ENCODE measurements at places on chromosomes 7 and 10.

DNA sequence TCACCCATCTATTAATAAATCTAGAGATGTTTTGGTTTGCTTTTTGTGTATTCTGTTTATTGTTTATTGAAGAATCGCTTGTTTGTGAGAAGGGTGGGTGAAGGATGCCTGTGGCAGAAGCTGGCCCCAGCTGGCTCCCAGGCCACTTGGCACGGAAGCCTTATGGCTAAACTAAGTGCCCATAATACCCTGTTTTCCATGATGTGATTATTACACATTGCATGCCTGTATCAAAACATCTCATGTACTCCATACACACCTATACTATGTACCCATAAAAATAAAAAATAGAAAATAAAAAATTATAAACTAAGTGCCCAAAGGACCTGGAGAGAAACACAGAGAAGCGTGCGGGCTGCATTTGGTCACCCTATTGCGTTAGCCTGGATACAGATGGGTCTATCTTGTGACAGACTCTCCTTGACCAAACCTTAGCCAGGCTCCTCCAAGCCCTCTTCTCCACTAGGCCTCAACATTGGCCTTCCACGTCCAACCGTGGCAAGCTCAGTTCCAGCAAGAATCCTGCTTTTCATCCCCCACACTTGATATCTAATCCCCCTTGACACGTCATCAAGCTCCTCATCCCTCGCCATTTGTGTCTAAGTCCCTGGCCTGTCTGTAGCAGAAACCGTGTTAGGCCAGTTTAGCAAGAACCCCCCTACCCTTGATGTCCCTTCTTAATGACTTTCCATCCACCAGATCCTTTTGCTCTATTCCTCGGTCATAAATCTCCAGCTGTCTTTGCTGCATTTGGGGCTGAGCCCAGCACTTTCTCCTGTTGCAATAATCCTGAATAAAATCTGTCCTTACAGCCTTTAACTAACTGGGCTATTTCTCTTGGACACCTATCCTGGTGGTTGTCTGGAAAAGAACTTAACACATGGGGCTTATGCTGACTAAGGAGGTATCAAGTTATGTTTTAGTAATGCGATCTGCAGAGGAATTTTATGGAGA lies 245.2 kb downstream of the TNS3 start:
- no peak for DNase-seq

DNA sequence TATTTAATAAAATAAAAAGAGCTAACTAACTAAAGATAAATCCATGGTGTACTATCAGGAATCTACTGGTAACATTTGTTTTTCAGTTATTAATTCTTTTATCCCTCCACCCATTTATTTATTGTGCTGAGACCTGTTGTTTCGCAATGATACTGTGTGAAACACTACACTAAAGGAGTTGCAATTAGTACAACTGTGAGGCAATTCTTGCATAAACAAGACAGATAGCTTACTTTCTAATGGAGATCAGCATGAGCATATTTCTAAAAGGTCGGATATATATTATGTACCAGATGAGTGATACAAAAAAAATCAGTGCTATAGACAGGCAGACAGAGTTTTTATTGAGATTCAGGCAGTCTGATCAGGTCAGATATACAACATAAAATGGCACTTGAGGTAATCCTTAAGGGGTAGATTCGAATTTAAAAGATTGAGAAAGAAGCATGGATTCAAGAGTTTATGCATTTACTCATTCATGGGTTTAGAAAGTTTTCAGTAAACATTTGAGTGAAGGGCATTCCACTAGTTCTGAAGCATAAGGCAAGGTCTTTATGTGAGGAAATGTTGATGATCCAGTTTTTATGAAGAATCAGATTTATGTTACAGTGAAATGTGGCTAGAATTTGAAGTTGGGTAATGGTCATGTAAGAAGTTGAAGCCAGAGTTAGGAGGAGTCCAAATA lies 147.6 kb downstream of the POLR1F start:
- no peak for DNase-seq

DNA sequence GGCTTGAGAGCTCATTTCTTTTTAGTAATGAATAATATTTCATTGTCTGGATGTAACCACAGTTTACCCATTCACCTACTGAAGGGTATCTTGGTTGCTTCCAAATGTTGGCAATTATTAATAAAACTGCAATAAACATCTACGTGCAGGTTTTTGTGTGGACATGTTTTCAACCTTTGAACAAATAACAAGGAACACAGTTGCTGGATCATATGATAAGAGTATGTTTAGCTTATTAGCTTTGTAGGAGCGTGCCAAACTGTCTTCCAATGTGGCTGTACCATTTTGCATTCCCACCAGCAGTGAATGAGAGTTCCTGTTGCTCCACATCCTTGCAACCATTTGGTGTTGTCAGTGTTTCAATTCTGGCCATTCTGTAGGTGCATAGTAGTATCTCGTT lies 49.0 kb downstream of the CSGALNACT2 start:
- DNase-seq: no peak

GRCh38 chr7:122881324-122881723 lies 4.9 kb downstream of the CADPS2 start:
- DNase-seq: no peak

DNA sequence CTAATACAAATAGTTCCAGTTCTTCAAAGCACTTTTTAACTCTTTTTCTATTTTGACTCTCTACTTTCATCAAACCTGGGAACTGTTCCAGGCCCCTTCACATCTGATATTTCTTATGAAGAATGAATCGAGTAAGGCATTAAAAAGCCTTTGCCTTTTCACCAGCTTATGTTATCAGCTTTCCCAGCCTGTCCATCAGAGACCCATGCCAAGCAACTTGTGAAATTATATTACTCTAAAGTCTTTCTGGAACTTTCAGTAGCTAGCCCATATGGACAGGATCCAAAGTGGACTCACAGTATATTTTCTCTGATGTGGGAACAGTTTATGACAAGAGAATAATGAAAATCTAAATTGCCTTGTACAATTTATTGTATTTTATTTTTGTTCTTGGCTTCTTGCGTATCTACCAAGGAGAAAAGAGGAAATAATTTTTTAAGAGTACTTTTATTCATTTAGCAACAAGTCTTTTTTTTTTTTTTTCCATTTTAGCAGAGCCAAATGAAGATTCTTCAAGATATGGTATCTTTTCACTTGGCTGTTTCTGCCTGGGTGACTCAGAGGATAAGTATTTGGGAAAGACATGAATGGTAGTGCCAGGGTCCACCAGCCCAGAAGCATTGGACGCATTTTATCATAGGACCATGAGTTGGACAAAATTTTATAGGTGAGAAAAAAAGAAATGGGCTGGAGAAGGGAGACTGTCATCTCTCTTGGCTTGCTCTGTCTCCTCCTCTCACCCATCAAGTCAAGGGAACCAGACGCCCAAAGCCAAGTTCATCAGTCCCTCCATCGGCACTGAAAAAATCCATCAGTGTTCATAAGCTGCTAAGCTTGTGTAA lies 195.8 kb upstream of the NEBL start:
- DNase-seq: no peak

GRCh38 chr10:61272781-61273180 lies 180.4 kb downstream of the TMEM26 start:
- DNase-seq: no peak

- DNase-seq: no peak
Measured at GRCh38 chr10:128721963-128722445, 595.8 kb upstream of the MKI67 start.

GRCh38 chr7:142770661-142771352 lies at the start of gene PRSS2:
Gene PRSS2 (plus strand): TSS chr7:142770970. CDS start chr7:142770983, 13 bp downstream.
- no peak for DNase-seq

GRCh38 chr10:4596951-4597350 lies 229.1 kb upstream of the AKR1E2 start:
- no peak for DNase-seq

- no peak for DNase-seq
Measured at GRCh38 chr7:23043441-23043840, 29.5 kb upstream of the HYCC1 start.

DNA sequence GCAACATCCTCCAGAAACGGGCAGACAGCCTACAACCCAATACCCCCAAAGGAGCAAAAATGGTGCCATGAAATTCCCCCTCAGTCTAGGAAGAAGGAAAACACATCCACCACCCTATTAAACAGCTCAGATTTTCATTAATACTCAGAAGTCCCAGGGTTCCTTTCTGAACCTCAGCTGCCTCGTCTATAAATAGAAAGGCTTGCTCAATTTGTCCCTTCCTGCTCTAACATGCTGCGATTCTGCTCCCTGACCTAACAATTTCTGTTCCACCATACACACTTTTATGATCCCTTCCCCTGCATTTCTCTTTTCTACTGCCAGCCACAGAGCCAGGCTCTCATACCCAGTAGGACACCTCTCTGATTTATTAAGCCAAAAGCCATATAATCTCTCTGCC lies 68.1 kb downstream of the MTERF1 start:
- no peak for DNase-seq

- no peak for DNase-seq
Measured at GRCh38 chr10:11909618-11910017, 86.5 kb downstream of the PROSER2 start.

GRCh38 chr7:120838281-120838682 lies 19.7 kb downstream of the TSPAN12 start:
- no peak for DNase-seq

DNA sequence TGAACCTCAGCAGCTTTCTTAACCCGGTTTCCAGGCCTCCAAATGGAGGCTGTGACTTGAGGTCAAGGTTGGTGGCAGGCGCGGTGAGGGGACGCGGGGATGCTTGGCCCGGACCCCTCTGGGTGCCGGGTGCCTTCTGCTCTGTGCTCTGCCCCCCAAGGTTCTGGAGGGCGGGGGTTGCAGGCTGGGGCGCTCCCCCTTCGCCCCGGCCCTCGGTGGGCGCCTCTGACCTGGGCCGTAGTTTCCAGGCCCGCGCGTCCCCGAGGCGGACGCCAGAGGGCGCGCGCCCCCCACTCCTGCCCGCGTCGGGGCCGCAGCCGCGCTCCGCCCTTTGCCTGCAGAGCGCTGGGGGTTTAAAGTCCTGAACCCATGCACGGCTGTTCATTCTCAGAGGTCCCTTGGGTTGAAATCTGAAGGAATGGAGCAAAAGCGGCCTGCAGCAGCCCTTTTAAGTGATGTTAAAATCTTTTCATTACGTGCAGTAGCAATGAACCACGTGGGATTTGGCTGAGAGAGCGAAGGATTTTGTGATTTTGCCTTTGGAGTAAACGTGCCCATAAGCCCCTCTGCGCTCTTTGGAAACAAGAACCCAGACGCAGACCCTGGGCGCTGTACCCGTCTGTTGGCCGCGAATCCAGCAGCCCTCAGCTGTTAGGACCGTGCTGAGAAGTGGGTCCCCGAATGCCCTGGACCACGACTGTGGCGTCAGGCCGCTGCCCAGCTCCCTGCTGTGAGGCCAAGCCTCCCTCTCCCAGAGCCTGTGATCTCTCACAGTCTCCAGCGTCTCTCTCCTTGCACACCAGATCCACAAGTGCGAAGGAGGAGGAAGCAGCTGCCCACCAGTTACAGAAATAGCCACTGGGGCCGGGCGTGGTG lies 135.0 kb downstream of the ACTR3B start:
- DNase-seq: no peak

DNA sequence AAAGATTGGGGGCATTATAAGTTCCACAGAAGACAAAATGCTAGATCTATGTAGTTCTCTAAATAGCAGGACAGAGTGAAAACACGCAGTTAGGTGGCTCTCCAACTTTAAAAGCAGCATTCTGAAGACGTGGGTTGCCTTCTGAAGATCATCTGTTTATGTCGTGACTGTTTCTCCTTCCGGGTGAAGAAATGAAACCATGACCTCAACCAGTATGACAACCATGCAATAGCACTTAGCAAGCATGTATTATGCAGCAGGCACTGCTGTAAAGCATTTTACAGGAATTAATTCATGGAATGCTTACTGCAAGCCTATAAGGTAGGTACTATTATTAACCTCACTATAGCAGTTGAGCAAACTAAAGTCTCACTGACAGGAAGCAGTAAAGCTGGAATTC lies 125.2 kb downstream of the SLC25A13 start:
- DNase-seq: no peak

- DNase-seq: no peak
Measured at GRCh38 chr10:127875449-127875765, 17.3 kb downstream of the CLRN3 start.

GRCh38 chr10:44968091-44968490 lies 8.5 kb downstream of the RASSF4 start:
- no peak for DNase-seq

GRCh38 chr10:13160934-13161856 lies at the start of gene MCM10:
Gene MCM10 (plus strand): TSS chr10:13161558. CDS start chr10:13164203, 2,645 bp downstream.
- DNase-seq: peak; percentile 99

- DNase-seq: peak; percentile 83
Measured at GRCh38 chr7:47576031-47576865, 5.7 kb downstream of the TNS3 start.

- DNase-seq: no peak
Measured at GRCh38 chr10:126111516-126111915, 215.2 kb downstream of the FANK1 start.

- no peak for DNase-seq
Measured at GRCh38 chr7:134722786-134723322, 56.6 kb upstream of the CALD1 start.

DNA sequence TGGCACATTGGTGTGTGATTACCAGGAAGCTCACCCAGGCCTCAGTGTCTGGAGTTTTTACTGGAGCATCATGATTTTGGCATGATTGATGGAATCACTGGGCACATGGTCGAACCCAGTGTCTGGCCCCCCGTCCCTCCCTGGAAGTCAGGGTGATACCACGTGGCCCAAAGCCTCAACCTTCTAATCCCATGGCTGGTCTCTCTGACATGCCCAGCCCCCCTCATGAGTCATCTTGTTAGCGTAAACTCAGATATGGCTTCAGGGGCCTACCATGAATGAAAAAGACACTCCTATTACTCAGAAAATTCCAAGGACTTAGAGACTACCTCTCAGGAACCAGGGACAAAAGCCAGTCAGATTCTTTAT lies 109.3 kb downstream of the GRK5 start:
- DNase-seq: peak; percentile 73

DNA sequence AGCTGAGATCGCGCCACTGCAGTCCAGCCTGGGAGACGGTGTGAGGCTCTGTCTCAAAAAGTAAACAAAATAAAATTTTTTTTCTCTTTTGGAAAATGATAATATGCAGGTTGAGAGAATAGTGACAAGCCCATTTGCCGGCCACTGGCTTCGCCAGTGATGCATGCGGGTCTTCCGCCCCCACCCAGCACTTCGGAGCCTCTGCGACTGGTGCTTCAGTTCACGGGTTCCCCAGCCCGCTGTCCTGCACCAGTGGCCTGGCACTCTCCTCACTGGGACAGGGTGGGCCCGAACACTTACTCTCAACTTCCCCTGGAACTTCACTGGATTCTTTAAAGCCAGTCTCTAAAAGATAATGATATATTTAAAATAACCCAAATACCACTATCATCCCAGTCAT lies 2.7 kb downstream of the SUN1 start:
- no peak for DNase-seq

DNA sequence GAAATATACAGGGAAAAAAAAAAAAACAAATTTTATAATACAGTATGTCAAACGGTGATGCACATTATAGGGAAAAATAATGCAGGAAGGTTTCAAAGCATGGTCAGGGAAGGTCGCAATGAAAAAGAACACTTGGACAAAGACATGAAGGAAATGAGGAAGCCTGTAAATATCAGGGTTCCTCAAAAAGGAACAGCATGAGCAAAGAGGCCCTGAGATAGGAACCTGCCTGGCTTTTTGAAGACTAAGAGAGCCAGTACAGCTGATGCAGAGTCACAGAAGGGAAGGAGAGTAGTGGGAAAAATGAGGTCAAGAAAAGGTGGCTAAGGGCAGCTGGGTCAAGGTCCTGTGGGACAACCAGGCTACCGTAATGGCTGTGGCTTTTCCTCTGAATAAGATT lies 1.9 kb downstream of the VPS41 start:
- no peak for DNase-seq

GRCh38 chr7:84997626-84998025 lies 189.2 kb downstream of the SEMA3D start:
- DNase-seq: no peak
